ENCODE measurements at places on chromosomes 13 and 19.

- DNase-seq = no peak
Measured at GRCh38 chr13:93549326-93550005, 322.9 kb downstream of the GPC6 start.

GRCh38 chr19:45643927-45644771 is 5.0 kb upstream of the EML2 start:
- no peak for DNase-seq

DNA sequence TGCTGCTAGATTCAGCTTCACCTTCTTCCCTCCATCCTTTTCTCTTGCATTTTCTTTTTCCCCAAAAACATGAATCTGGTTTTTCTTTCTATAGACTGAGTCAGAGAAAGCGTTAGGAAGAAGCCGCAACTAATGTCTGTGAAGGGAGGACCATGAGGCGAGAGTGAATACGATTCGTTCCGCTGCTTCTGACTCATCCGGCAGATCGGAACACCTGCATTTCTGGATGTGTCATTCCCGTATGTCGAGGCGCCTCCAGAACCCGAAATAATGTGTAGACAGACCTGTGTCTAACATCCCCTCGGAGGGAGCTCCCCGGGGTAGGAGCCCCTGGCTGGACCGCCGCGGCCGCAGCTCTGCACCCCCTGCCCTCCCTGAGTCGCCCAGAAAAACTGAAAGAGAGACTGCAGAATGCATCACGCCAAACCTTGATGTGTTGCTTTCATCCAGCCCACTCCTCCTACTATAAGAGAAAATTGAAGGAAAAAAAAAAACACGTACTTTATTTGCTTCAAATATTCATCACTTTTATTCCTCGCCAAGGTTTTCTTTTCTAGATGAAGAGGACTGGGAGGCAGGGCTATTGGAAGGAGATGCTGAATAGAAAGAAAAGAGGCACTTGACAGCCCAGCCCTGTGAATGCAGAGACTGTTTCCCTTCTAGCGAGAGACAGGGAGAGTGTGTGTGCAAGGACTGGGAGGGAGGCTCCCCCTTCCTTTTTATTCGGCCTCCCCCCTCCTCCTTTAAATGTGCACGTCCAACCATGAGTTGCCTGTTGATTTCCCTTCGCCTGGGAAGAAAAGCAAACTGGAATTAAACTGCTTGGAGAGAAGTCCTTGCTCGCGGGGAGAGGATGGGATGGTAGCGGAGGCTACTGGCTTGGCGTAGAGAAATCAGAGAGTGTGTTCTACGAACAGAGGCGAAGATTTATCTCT is 616 bp upstream of the PCDH17 start:
- peak; percentile 3 for DNase-seq

DNA sequence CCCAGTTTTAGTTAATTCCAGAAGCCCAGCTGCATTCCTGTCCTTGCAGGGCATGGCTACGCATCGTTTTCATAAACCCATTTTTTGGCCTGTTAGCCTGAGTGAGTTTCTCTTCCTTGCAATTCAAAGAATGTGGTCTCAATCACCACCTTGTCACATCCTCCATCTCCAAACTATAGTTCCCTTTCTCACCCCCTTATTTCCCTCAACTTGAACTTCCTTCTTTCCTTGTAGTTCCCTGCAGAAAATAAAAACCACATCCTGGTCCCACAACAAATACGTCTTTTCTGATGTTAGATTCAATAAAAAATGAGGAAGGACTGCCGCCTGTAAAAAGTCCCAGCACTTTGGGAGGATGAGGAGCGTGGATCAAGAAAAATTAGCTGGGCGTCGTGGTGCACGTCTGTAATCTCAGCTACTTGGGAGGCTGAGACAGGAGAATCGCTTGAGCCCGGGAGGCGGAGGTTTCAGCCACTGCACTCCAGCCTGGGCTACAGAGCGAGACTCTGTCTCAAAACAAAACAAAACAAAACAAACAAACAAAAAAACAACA is 13.2 kb downstream of the ADGRE3 start:
- no peak for DNase-seq

DNA sequence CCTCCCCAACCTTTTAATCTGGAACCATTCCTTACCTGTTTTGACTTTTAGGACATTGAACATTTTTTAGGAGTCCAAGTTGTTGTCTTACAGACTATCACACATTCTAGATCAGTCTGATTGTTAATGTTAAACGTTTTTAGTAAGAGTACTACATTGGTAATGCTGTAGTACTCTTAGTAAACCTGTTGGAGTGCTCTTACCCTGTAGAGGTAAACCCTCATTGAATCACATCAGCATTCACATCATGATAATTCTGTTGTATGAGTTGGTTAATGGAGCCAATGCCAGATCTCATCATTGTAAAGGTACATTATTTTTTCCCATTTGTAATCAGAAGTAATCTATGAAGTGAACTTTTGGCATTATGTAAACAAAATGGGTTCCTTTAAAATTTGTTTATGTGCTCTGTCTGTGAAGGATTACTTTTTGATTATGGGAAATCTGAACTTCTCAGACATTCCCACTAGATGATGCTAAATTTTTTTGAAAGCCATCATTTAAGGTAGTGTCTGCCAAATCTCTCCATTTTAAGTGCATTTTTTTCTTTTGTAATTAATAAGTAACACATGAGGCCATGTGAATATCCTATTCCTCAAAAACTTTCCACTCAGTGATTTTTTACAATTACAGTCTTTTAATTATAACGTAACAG is 55.2 kb downstream of the VWA8 start:
- no peak for DNase-seq

- DNase-seq = no peak
Measured at GRCh38 chr13:19591864-19592263, 30.5 kb upstream of the TPTE2 start.

GRCh38 chr19:31960474-31960873 is 384.9 kb upstream of the ZNF507 start:
- no peak for DNase-seq

GRCh38 chr13:23856008-23856750 is 33.0 kb downstream of the MIPEP start:
- DNase-seq = no peak

GRCh38 chr19:42494321-42494720 is 34.0 kb downstream of the CEACAM1 start:
- DNase-seq = no peak

DNA sequence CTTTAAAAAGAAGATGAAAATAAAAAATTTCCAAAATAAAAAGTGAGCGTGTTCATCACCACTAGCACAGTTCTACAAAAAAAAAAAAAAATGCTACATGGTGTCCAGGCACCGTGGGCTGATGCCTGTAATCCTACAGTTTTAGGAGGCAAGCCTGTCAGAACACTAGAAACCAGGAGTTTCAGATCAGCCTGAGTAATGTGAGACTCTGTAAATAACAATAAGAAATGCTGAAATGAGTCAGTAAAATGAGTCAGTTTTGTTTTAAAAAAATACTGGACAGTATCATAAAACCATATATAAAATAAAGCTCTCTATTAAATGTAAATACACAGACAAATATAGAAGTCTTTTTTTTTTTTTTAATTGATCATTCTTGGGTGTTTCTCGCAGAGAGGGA is 30.0 kb downstream of the ZNF91 start:
- DNase-seq = no peak

GRCh38 chr19:55623561-55623960 is 805 bp downstream of the ZNF784 start:
- DNase-seq = no peak

DNA sequence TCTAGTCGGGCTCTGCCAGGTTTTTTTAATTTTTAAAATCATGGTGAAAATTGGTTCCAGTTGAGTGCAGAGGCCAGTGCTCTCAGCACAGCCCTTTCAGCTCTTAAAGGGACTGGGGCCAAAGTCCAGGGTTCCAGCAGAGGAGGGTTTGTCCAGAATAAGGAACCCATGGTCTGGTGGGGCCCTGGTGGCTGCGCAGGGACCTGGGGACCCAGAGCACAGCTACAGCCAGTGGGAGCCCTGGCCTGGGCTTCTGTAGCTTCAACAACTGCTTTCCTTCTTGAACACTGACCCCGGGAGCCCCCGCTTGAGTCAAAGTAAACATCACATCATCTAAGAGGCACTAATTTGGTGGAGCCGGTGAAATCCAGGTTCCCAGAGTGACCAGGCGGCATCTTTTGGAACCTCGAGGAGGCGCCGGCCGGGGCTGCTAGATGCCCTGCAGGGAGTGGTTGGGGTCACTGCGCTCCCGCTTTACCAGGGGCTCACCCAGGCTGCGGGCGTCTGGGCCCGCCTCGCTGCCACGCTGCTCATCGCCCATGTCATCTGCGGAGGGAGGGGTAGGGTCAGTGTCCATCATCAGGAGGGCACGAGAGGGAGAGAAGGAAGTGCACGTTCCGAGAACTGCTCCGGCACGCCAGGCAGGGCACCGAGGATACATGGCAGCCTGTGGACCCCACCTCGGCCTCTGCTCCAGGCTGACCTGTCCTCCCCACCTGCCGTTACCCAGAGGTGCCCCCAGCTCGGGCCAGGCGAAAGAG is 16.6 kb upstream of the RANBP3 start:
- DNase-seq = no peak

DNA sequence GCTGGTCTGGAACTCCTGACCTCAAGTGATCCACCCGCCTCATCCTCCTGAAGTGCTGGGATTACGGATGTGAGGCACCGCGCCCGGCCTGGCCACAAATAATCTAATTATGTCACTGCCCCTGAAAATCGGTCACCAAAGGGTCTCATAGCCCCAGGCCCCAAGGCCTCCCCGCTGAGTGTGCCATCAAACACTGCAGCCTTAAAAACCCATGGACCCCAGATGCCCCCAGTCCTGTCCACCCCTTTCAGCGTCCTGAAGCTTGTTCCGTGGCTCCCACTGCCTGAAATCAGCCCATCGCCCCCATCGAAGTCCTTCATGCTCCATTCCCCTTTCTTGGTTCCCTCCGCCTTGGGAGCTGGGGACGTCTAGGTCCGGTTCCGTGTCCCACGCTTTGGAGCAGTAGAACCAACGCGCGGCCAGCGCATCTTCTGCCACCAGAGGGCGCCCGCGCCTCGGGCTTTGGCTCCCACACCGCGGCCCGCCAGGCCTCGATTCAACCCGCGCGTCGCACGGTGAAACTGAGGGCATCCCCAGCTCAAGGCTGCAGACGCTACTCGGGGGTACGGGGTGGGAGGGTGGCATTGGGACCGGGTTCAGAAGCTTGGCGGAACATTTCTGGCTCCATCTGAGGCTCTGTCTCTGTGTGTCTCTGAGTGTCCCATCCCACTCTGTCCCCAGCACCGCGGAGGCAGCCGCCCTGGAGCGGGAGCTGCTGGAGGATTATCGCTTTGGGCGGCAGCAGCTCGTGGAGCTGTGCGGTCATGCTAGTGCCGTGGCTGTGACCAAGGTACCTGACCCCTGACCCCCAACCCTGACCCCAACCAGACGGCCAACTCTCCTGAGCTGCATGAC is 3.5 kb downstream of the YJEFN3 start:
- peak; percentile 52 for DNase-seq

- DNase-seq = peak; percentile 87
Measured at GRCh38 chr13:30895773-30896172, 10.3 kb upstream of the MEDAG start.

DNA sequence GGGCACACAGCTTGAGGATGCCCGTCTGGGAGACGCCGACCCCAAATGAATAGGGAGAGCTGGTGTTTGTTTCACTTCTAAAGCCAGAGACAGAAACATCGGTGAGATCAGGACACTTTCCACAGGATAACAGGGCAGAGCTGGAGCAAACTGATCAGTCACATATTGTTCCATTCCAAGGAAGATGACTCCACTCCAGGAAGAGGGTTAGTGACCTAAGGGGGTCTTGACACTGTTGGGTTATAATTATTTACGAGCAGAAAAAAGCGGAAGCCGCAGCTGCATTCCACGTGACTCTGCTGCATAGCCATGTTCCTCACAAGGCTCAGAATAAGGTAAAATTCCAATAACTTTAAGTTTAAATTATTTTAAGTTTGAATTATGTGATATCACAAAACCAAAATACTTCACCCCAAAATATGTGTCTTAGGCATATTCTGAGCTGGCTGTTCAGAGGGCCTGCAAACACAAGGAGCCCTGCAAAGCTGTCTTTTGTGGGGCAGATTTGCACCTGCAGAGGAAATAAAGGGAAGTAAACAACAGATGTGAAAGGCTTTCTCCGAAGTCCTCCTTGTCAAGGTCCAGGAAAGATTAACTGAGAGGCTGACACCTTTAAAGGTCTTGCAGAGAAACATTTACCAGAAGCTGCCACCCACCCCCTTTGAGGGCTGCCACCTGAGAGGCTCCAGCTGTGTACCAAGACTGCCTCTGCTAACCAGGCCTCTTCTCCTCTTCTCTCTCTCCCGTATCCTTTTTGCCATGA is 819.2 kb downstream of the UQCRFS1 start:
- DNase-seq = no peak

DNA sequence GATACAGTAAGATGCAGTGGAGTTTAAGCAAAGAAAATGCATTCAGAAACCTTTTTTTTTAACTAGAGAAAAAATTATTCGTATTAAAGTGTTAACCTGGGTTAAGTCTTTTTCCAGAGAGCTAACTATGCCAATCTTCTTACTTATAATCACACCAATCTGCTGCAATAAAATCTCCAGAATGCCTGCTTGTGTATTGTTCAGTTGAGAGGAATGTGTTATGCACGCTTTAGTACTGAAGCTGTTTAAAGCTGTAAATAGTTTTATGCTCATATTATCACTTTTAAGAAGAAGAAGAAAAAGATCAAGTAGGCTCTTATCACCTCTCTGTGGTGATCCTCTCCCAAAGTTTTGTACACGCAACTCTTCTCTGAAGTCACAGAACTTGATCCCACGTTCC is 528.7 kb downstream of the RFC3 start:
- no peak for DNase-seq

DNA sequence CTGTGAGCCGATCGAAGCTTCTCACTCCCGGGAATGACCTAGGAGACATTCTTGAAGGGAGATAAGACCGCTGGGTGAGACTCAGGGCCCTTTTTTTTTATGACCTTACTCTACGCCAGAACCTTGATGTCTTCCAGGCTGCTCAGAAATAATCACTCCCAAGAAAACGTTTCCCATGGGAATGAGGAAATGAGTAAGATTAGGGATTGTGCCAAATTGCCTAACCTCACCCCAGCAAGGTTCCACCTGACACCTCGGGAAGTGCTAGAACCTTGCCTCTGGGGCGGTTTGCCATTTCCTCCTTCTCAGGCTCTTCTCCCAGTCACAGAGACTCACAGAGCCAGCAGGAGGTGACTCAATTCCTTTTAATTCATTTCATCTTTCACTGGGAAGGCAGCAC is 2.3 kb downstream of the SLC46A3 start:
- peak; percentile 71 for DNase-seq

DNA sequence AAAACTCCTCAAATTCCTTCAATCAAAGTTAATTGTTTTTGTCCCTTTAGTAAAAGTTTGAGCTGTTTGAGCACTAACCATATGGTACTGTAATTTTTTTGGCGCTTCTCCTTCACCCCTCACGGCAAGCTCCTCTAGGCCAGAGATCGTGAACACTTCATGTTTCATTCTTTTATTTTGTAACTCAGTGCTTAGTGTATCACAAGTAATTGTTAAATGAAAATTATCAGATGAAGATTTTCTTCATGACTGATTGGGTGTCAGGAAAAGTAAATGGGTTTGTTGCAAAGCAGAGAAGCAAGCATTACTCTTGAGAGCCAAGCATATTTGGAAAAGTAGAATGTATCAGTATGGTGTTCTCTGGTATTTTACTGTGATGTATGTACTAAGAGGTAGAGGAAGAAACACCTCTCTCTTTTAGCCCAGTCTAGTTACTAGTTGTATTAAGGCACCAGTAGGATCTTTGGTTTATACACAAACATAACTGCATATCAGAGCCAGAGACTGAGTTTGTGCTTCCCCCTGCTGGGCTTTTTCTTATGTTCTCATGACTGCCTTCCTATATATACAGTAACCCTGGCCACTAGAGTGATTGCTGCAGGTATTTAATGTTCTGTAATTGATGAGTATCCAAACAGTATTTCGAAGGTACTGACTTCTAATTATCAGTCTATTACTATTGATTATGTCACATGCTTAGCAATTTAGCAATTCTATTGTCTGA is 202.3 kb upstream of the KLHL1 start:
- DNase-seq = peak; percentile 63

GRCh38 chr19:39705578-39706188 is 1.4 kb downstream of the LGALS14 start:
- DNase-seq = no peak

Data from brain microvascular endothelial cell (primary cell).